RPMI7951 (cell line): ENCODE measurements at places on chromosomes 6 and 20. TPM values are rescaled to one million over a fixed set of nuclear protein-coding genes. Genes with fewer than 3 reads are reported as not detected.

Gene CSNK2A1
- total RNA-seq, result 127 and 146 TPM in 2 replicates

Gene SLC32A1
- total RNA-seq, result not detected in 2 replicates

Gene OTOR
- not detected in 2 replicates for total RNA-seq

Gene BHLHE23
- not detected in 2 replicates for total RNA-seq

Gene SCRT2
- total RNA-seq, result not detected in 2 replicates

Gene BAG2
- total RNA-seq, result 14.8 and 18.3 TPM in 2 replicates

GRCh38 chr6:35647400-35647799 is 41.3 kb downstream of the FKBP5 start:
- no peak for DNase-seq

DNA sequence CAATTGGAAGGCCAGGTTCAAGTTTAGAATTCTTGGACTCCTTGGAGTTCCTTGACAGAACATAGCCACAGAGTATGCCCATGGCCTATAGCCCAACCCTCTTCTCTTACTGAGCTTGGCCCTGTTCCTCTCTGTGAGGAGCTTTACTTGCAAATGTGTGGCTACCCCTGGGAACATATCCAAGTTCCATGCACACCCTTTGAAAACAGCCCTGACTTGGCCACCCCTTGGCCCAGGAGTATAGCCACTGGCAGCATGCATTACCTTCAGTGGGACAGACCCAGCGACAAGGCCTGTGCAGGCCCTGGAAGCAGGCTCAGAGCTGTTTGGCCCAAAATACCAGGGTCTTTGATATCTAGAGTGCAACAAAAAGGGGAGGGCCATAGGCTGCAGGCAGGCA is 19.5 kb upstream of the MAS1 start:
- DNase-seq, result no peak

- DNase-seq, result no peak
Observed at GRCh38 chr20:906703-907270, 9.3 kb downstream of the ANGPT4 start.

DNA sequence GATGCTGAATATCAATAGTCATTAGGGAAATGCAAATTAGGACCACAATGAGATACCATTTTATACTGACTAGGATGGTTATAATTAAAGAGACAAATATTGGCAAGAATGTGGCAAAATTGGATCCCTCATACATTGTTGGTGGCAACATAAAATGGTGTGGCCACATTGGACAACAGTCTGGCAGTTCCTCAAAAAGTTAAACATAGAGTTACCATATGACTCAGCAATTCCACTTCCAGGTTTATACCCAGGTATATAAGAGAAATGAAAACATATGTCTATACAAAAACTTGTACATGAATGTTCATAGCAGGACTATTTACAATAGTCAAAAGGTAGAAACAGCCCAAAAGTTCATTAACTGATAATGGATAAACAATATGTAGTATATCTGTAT is 2.0 kb upstream of the CRIP3 start:
- no peak for DNase-seq

GRCh38 chr6:71107911-71108420 is 151.1 kb upstream of the B3GAT2 start:
- peak; percentile 87 for DNase-seq

GRCh38 chr6:117265410-117266256 is at the start of gene VGLL2:
TSS of gene VGLL2 (plus strand) at chr6:117265558. CDS start at chr6:117265764, 206 bp downstream.
- DNase-seq, result peak; percentile 37

DNA sequence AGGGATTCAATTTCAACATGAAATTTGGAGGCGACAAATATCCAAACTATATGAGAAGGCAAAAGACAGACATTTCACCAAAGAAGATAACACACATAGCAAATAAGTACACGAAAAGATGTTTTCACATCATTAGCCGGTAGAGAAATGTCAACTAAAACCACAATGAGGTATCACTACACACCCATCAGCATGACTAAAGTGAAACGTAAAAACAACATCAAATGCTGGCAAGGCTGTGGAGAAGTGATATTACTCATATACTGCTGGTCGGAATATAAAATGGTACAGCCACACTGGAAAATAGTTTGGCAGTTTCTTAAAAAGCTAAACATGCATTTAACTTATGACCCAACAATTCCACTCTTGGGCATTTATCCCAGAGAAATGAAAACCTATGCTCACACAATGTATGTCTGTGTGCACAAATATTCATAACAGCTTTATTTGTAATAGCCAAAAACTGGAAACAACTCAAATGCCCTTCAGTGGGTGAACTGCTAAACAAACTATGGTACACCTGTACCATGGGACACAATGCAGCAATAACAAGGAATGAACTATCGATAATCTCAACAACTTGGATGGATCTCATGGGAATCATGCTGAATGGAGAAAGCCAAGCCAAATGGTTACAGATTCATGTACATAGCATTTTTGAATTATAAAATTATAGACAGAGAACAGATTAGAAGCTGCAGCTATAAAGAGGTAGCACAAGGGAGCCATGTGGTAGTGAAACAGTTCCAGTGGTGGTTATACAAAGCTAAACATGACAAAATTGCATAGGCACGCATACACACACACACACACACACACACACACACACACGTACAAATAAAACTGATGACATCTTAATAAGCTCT is 8.6 kb downstream of the ADAT2 start:
- DNase-seq, result peak; percentile 16

- no peak for DNase-seq
Observed at GRCh38 chr6:163635731-163636364, 221.3 kb downstream of the QKI start.

- DNase-seq, result peak; percentile 81
Observed at GRCh38 chr6:142756215-142756630, 188.8 kb downstream of the HIVEP2 start.

DNA sequence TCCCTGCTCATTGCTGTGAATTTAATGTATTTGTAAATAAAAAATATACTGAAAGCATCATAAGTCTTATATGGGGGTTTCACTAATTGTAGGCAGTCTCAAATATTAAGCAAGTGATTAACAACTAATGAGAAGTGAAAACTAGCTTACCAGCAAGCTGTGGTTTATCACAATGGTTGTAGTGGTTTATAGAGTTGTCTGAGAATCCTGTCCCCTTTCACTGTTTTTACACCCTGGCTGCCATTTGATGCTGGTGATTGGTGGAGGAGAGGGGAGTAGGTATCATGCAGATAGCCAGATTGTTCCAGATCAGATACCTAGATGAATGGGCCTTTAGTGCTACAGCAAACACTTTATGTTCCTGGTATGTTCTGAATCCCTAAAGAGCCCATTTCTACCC is 6.0 kb downstream of the MKKS start:
- no peak for DNase-seq

- peak; percentile 2 for DNase-seq
Observed at GRCh38 chr6:105300090-105300489, 102.8 kb downstream of the PREP start.

DNA sequence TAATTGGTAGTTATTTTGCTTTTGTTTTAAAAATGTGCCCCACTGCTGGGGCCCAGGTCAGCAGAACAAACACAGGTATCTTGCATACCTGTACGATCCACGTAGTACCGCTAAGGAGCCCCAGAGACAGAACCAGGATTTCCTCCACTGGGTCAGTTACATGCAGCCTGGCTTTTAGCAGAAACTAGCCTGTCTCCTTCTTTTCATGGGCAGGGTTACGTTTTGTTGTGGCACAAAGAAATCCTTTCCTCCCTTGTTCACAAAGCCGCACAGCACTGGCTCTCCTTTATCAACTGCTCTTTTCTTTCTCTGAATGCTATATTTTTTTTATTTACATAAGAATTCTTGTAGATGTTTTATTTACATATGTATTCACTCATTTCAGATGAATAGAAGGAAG is 190.3 kb upstream of the POU3F2 start:
- DNase-seq, result no peak

GRCh38 chr20:51757226-51757625 is 11.0 kb downstream of the ATP9A start:
- DNase-seq, result no peak

DNA sequence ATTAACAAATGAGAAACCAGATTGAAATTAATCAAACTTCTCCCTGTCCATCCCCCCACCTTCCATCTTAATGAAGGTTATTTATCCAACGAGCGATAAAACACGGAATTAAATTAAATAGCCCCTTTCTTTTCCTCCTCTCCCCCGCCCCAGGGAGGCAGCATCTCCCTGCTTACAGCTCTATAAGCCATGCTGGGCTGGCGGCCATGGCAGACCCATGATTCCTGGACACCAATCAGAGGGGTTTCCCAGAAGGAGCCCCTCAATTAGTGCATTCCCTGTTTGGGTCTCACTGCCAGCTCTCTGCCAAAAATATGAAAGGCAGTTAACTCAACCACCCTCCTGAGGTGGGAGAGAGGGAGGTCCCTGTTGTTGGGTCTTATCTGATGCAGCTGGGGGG is 33.8 kb downstream of the GRM4 start:
- no peak for DNase-seq
